ENCODE measurements at places on chromosomes 6 and 20.
A peak's percentile ranks its signal among the peaks of the same experiment; 100 is the strongest.

DNA sequence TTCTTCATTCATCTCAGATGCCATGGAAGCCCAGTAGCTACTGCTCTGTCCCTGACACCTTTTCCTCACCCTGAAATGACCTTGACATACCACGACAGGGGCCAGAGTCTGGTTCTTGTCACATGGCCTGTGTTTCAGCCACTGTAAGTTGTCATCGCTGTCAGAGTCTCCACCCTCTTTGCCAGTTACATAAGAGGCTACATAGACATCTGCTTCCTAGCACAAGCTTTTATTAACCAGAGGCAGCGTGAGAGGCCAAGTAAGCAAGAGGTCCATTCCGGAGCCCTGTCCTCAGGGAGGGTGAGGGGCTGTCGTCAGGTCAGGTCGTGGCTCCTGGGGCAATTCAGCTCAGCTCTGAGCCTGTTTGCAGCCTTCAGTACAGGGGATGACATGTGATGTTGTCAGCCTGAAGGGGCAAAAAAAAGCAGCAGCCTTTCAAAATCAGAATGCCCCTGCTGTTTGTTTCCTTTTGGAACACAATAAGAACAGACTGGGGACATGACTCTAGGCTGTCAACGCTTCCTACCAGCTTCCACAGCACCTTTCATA lies 146.3 kb downstream of the MTFR2 start:
- no peaks in the 10 kb centered on the region for H3K27me3 ChIP-seq
- H3K36me3 ChIP-seq, result no peaks in the 10 kb centered on the region
- H3K4me3 ChIP-seq, result no peak overlapping the region
- DNase-seq, result no peak
- H3K27ac ChIP-seq, result no peak overlapping the region

- peaks cover 10% of the 10 kb centered on the region for H3K4me1 ChIP-seq
- H3K36me3 ChIP-seq, result no peaks in the 10 kb centered on the region
- no peak for DNase-seq
- no peak overlapping the region for H3K4me3 ChIP-seq
- H3K27me3 ChIP-seq, result no peaks in the 10 kb centered on the region
- H3K27ac ChIP-seq, result no peak overlapping the region
These were observed 407.1 kb upstream of the RUNX2 start for GRCh38 chr6:44920952-44921491.

DNA sequence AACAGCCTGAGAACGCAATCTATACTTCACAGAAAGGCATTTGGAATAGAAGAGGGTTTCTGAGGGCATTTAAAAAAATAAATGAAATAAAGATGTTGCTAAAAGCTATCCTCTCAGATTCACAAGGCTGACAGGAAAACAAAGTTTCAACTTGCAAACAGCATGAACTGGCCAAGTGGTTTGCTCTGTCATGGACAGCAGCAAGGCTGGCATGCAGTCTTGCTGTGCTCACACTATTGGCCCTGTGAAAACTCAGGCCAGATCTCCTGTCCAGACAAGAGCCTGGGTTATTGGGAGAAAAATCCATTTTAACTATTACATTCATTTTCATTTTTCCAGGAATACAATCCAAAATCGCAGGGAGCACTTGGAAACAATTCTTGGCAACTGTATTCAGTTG lies 506.2 kb upstream of the SLC35B3 start:
- DNase-seq, result no peak
- no peak overlapping the region for H3K4me3 ChIP-seq

- H3K27ac ChIP-seq, result no peak overlapping the region
- no peak overlapping the region for H3K4me3 ChIP-seq
- H3K27me3 ChIP-seq, result no peaks in the 10 kb centered on the region
- H3K36me3 ChIP-seq, result no peaks in the 10 kb centered on the region
- no peak for DNase-seq
- H3K4me1 ChIP-seq, result no peaks in the 10 kb centered on the region
These were observed 246.8 kb upstream of the STXBP5 start for GRCh38 chr6:146957181-146958093.

GRCh38 chr20:52963131-52963530 lies 9.0 kb upstream of the TSHZ2 start:
- no peaks in the 10 kb centered on the region for H3K4me1 ChIP-seq
- no peaks in the 10 kb centered on the region for H3K27me3 ChIP-seq
- DNase-seq, result no peak
- no peak overlapping the region for H3K27ac ChIP-seq
- H3K36me3 ChIP-seq, result no peaks in the 10 kb centered on the region

- H3K27me3 ChIP-seq, result no peaks in the 10 kb centered on the region
- H3K27ac ChIP-seq, result no peak overlapping the region
- H3K36me3 ChIP-seq, result no peaks in the 10 kb centered on the region
These were observed 20.5 kb upstream of the ASCC3 start for GRCh38 chr6:100901582-100901981.

DNA sequence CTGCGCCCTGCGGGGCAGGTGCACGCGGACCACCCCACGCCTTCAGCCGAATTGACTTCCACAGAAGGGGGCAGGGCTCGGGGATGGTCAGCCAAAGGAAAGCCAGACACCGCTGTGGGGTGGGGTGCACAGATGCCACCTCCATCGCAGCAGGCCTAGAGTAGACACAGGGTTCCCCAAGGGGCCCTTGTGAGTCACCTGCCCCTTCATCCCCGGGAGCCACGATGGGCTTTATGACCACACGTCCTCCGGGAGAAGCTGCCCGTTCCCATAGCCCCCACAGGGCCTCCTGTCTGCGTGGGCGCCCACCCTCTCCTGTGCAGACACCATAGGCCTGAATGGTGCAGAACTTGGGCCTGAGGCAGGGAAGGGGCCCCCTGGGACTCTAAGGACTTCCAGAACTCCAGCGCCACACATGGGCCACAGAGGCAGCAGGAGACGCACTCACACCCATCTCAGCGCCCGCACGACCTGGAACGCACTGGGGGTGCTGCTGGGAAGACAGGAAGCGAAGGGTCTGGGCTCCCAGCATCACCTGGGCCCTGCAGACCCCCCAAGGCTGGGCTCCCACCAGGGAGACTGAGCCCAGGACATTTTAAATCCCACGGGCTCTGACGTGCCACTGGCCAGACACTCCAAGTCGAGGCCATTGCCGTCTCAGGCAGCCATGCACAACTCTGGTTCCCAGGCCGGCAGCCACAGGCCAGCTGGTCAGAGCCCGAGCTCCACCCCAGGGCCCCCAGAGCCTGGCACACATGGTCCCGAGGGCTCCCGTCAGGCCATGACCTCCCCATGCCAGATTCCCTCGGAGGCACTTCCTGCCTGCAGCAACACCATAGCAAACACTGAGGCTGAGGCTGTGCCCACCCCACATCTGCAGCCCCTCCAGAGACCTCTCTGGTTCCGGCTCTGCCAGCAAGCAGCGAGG lies 134.2 kb downstream of the DLL1 start:
- H3K27me3 ChIP-seq, result no peaks in the 10 kb centered on the region
- H3K36me3 ChIP-seq, result no peaks in the 10 kb centered on the region
- H3K27ac ChIP-seq, result no peak overlapping the region
- H3K4me1 ChIP-seq, result peaks cover 16% of the 10 kb centered on the region

DNA sequence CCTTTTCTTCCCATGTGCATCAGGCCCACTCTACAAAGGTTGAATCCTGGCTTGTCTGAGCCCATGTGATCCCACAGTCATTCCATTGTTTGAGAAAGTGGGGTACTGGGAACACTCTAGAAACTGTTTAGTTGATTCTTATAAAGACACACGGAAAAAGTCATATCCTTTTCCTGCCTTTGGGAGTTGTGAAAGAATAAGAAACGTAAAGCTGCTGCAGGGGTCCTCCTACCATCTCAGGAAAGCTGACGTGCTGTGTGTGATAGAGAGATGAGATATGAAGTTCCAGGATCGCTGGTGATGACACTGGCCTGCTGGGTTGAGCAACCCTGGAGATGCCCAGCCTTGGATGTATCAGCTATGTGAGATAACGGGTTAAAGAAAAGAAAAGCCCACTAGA lies 21.3 kb upstream of the HLA-DRB5 start:
- H3K4me3 ChIP-seq, result no peak overlapping the region
- no peak overlapping the region for H3K27ac ChIP-seq
- H3K36me3 ChIP-seq, result no peaks in the 10 kb centered on the region
- no peaks in the 10 kb centered on the region for H3K4me1 ChIP-seq

GRCh38 chr6:165849534-165850430 lies 186.7 kb upstream of the PDE10A start:
- H3K27ac ChIP-seq, result no peak overlapping the region
- H3K27me3 ChIP-seq, result peaks cover 67% of the 10 kb centered on the region

DNA sequence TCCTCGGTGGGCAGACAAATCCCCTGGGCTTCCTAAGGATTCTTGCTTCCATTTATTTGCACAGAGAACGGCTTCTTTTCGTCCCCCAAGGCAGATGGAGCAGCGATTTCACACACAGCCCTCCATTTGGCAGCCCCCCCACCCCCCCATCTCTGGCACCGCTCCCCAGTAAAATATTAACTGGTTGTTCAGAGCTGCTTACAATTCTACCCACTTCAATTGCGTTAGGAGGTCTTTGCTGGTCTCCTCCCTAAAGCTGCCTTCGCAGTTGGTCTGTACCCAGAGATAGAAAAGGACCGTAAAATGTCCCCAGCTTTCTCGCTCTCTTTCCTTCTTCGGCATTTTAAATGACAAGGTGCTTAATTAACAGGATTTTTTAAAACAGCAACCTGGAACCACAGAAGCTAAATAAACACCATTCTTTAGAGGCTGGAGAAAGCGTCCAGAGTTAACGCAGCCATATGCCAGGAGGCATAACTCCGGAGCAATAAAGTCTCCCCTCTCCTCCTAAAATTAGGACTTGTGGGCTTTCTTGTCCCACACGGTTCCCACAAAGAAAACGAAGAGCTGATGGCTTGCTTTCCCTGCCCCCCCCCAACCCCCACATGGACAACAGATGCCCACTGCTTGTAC lies 1.7 kb upstream of the ZMYND8 start:
- H3K4me1 ChIP-seq, result peaks cover 65% of the 10 kb centered on the region
- H3K36me3 ChIP-seq, result peaks cover 4% of the 10 kb centered on the region
- no peak for DNase-seq
- H3K27me3 ChIP-seq, result no peaks in the 10 kb centered on the region
- peak overlapping the region; percentile 61 for H3K4me3 ChIP-seq
- H3K27ac ChIP-seq, result peak overlapping the region; percentile 83

GRCh38 chr6:90375681-90376439 lies 79.2 kb upstream of the BACH2 start:
- H3K27ac ChIP-seq, result no peak overlapping the region
- H3K4me3 ChIP-seq, result no peak overlapping the region
- no peaks in the 10 kb centered on the region for H3K36me3 ChIP-seq
- H3K4me1 ChIP-seq, result no peaks in the 10 kb centered on the region
- no peaks in the 10 kb centered on the region for H3K27me3 ChIP-seq
- DNase-seq, result no peak

DNA sequence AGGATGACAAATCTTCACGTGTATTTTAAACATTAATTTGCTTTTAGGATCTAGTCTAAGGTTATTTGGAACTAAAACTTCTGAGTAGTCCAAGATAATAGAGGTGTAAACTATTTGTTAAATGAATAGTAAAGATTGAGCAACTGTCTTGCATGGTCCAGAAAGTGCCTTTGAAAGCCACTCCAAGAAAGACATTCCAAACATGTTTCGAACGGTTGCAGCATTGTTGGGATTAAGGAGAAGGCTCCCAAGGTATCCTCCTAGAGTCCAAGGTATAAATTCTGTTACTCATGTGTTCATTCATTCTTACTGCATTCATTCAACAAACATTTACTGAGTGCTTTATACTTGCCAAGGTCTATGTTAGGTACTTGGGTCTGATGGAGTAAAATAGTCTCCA lies 28.8 kb upstream of the MYLK2 start:
- H3K36me3 ChIP-seq, result no peaks in the 10 kb centered on the region
- H3K4me1 ChIP-seq, result no peaks in the 10 kb centered on the region
- no peaks in the 10 kb centered on the region for H3K27me3 ChIP-seq
- no peak overlapping the region for H3K4me3 ChIP-seq

DNA sequence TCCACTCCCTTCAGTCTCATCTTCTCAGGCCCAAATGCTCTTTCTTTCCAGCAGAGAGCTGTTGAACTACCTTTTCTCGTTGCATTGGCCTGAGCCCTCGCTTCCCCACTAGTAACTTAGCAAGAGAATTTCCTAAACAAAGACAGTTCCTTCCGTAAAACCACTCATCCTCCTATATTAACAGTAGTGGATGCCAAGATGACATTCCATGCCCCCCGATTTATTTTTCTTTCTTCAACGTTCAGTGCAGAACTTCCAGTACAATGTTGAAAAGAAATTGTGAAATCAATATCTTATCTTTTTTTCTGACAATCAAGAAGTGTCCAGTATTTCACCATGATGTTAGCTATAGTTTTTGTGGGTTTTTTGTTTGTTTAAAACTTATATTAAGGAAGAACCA lies 45.8 kb downstream of the SOX4 start:
- no peaks in the 10 kb centered on the region for H3K4me1 ChIP-seq
- DNase-seq, result no peak
- H3K36me3 ChIP-seq, result no peaks in the 10 kb centered on the region
- H3K4me3 ChIP-seq, result no peak overlapping the region
- H3K27ac ChIP-seq, result no peak overlapping the region

- no peak overlapping the region for H3K4me3 ChIP-seq
- H3K27me3 ChIP-seq, result peaks cover 33% of the 10 kb centered on the region
- DNase-seq, result peak; percentile 14
- no peaks in the 10 kb centered on the region for H3K36me3 ChIP-seq
- peaks cover 7% of the 10 kb centered on the region for H3K4me1 ChIP-seq
These were observed 36.9 kb upstream of the BLCAP start for GRCh38 chr20:37564388-37565133.
